HCT116 (cell line): ENCODE measurements at places on chromosomes 12 and 14.
A peak's percentile ranks its signal among the peaks of the same experiment; 100 is the strongest.

GRCh38 chr12:15535352-15535781 is 213.1 kb downstream of the PTPRO start:
- peaks cover 4% of the 10 kb centered on the region; the same call in 1 of the 2 replicates for H3K4me1 ChIP-seq
- no peak overlapping the region for H3K4me3 ChIP-seq
- DNase-seq = no peak
- H3K27me3 ChIP-seq = no peaks in the 10 kb centered on the region
- no peak overlapping the region for H3K27ac ChIP-seq
- H3K36me3 ChIP-seq = no peaks in the 10 kb centered on the region

DNA sequence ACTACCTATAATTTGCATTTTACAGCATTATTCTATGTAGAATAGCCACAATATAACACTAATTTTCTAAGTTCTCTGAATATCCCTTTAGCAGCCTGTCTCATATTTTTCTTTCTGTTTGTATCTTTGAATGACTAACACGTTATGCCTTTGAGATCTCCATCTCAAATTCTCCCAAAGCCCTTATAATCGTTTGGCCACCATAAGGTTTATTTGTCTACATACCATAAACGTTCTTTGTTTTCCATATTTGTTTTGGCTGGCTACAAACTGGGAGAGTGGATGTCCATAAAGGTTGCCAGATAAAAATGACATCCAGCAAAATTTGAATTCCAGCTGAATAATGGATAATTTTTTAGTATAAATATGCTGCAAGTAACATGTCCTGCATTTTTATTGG is 203.7 kb downstream of the STXBP6 start:
- no peak overlapping the region for H3K27ac ChIP-seq
- no peak for DNase-seq
- H3K4me3 ChIP-seq = no peak overlapping the region
- no peaks in the 10 kb centered on the region for H3K4me1 ChIP-seq

- no peaks in the 10 kb centered on the region for H3K27me3 ChIP-seq
- no peaks in the 10 kb centered on the region for H3K4me1 ChIP-seq
- no peak overlapping the region for H3K27ac ChIP-seq
- no peak overlapping the region for H3K4me3 ChIP-seq
- DNase-seq = no peak
- no peaks in the 10 kb centered on the region for H3K36me3 ChIP-seq
Measured at GRCh38 chr12:47419497-47419896, 286.3 kb downstream of the RPAP3 start.

GRCh38 chr12:27915021-27915420 is 57.5 kb downstream of the PTHLH start:
- no peaks in the 10 kb centered on the region for H3K27me3 ChIP-seq
- no peak overlapping the region for H3K27ac ChIP-seq
- no peak for DNase-seq

GRCh38 chr14:74763803-74764531 is 851 bp downstream of the YLPM1 start:
- H3K4me1 ChIP-seq = peaks cover 20% of the 10 kb centered on the region
- no peaks in the 10 kb centered on the region for H3K27me3 ChIP-seq
- H3K27ac ChIP-seq = peak overlapping the region; percentile 70
- no peak for DNase-seq
- 0 out of 2 replicates have a peak, but pooled peaks cover 7% of the 10 kb centered on the region for H3K36me3 ChIP-seq

DNA sequence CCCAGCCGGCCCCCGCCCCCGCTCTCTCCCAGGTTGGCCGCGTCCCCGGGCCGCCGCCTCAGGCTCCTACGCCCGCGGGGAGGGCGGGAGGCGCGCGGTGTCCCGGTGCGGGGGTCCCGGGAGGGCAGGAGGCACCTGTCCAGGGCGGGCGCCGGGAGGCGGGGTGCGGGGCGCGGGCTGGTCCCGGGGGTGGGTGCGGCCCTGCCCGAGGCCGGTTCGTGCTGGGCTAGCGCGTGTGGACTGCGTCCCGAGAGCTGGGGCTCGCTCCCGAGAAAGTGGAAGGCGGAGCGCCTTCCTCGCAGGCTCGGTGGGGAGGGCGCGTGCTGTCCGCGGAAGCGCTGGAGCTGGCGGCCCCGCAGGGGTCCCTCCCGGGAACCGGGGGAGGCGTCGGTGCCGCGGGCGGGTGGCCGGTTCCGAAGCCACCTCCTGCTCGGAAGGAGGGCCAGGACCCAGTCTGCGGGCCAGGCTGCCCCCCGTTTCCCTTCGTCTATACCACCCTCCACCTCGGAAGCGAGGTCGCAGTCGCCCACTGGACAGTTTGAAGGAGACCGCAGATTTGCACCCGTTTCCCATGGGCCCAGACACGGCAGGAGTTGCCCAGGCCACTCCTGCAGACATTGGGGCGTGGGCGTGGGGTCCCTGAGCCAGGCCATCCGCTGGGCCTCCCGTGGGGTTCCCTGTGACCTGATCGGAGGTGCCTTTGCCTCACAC is 636 bp downstream of the ZFYVE21 start:
- H3K27me3 ChIP-seq = no peaks in the 10 kb centered on the region
- H3K36me3 ChIP-seq = no peaks in the 10 kb centered on the region
- H3K4me1 ChIP-seq = peaks cover 35% of the 10 kb centered on the region
- peak overlapping the region; percentile 80 for H3K4me3 ChIP-seq
- DNase-seq = no peak
- peak overlapping the region; percentile 53; the same call in 1 of the 2 replicates for H3K27ac ChIP-seq

GRCh38 chr12:46908236-46908935 is 82.6 kb upstream of the SLC38A4 start:
- H3K27me3 ChIP-seq = no peaks in the 10 kb centered on the region
- H3K4me3 ChIP-seq = no peak overlapping the region
- peaks cover 11% of the 10 kb centered on the region; the same call in 1 of the 2 replicates for H3K4me1 ChIP-seq
- no peaks in the 10 kb centered on the region for H3K36me3 ChIP-seq
- no peak for DNase-seq
- H3K27ac ChIP-seq = no peak overlapping the region

- no peak for DNase-seq
- no peak overlapping the region for H3K27ac ChIP-seq
- H3K4me1 ChIP-seq = peaks cover 22% of the 10 kb centered on the region
- H3K27me3 ChIP-seq = no peaks in the 10 kb centered on the region
- no peak overlapping the region for H3K4me3 ChIP-seq
Measured at GRCh38 chr12:32104572-32105355, 1.9 kb upstream of the BICD1 start.

DNA sequence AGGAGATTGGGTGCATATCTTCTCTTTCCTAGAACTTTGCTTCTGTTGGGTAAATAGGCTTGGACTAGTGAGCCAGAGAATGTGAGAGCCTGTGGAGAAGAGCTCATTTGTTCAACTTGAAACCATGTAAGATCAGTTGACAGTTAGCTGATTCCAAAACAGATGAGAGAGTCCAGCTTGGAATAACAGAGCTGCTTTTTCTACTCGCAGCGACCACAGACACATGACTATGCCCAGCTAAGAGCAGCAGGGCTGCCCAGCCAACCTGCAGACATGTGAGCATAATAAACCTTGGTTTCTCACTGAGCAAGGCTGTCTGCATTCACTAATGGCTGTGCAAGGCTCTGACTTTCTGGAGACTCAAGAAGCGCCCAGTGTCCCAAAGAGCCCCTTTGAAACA is 209.2 kb downstream of the C12orf75 start:
- H3K27me3 ChIP-seq = no peaks in the 10 kb centered on the region
- no peak for DNase-seq
- H3K4me3 ChIP-seq = no peak overlapping the region
- H3K36me3 ChIP-seq = no peaks in the 10 kb centered on the region
- H3K27ac ChIP-seq = no peak overlapping the region

DNA sequence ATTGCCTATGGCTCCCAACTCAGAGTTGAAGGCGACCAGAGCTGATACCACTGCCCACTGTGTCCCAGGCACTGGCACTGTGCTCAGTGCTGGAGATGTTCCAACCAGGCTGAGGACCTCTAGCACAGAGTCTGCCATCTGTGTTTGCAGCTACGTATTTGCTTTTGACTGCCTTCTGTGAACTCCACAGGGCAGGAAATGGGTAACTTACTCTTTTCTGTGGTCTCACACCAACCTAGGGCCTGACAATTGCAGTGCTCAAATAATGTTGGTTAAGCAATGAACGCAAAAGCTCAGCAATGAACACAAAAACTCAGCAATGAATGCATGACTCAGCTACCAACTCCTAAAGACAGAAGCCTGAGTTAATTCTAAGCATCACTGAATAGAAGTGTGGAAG is 202.8 kb downstream of the NUAK1 start:
- H3K4me1 ChIP-seq = peaks cover 9% of the 10 kb centered on the region; the same call in 1 of the 2 replicates
- DNase-seq = no peak

GRCh38 chr12:107509421-107509820 is 176.2 kb upstream of the PWP1 start:
- DNase-seq = no peak
- no peaks in the 10 kb centered on the region for H3K27me3 ChIP-seq
- no peaks in the 10 kb centered on the region for H3K4me1 ChIP-seq
- no peaks in the 10 kb centered on the region for H3K36me3 ChIP-seq
- no peak overlapping the region for H3K4me3 ChIP-seq

DNA sequence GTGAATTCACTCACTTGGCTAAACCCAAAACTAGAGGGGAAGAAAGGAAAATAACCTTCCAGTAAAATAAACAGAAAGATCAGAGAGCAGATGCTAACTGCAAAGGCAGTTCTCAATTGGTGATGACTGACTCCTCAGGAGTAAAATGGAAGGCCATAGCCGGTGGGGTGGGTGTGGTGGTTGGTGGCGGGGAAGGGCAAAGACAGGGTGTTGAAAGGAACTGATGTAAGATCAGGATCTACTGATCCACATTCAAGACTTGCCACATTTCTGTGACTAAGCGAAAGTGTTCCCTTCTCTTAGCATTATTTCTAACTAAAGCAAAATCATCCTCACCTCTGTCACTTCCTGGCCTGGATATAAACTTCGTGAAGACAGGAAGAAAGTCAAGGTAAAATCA is 26.3 kb upstream of the TC2N start:
- DNase-seq = no peak
- no peak overlapping the region for H3K4me3 ChIP-seq
- H3K27me3 ChIP-seq = no peaks in the 10 kb centered on the region
- H3K36me3 ChIP-seq = no peaks in the 10 kb centered on the region
- H3K27ac ChIP-seq = no peak overlapping the region
- H3K4me1 ChIP-seq = no peaks in the 10 kb centered on the region

DNA sequence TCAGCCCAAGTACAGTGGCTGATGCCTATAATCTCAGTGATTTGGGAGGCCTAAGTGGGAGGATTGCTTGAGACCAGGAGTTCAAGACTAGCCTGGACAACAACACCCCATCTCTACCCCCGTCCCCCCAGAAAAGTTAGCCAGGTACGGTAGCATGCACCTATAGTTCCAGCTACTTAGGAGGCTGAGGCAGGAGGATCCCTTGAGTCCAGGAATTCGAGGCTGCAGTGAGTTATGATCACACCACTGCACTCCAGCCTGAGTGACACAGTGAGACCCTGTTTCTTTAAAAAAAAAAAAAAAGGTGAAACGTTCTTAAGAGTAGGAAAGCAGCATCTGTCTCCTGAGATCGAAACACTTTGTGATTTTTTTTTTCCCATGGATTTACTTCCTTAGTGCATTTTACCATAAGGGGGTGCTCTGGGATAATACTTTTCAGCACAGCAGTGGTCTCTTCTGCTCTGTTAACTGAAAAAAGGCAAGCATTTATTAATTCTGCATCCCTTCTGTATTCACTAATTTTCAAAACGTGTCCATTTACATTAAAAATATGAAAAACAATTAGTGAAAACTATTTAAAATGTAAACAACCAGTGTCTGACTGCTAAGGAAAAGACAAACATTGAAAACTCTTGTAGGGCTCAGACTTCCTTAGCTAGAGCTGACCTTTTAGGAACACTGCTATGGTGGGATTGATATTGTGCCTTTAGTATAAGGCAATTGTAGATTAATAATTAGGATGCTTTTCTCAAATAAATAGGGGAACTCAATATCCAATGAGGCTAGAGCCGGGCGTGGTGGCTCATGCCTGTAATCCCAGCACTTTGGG is 31.2 kb upstream of the USP44 start:
- no peaks in the 10 kb centered on the region for H3K36me3 ChIP-seq
- no peaks in the 10 kb centered on the region for H3K4me1 ChIP-seq
